ENCODE measurements at places on chromosomes 4 and X.

- no peak for DNase-seq
These were observed 11.9 kb downstream of the EDNRA start for GRCh38 chr4:147492761-147493160.

DNA sequence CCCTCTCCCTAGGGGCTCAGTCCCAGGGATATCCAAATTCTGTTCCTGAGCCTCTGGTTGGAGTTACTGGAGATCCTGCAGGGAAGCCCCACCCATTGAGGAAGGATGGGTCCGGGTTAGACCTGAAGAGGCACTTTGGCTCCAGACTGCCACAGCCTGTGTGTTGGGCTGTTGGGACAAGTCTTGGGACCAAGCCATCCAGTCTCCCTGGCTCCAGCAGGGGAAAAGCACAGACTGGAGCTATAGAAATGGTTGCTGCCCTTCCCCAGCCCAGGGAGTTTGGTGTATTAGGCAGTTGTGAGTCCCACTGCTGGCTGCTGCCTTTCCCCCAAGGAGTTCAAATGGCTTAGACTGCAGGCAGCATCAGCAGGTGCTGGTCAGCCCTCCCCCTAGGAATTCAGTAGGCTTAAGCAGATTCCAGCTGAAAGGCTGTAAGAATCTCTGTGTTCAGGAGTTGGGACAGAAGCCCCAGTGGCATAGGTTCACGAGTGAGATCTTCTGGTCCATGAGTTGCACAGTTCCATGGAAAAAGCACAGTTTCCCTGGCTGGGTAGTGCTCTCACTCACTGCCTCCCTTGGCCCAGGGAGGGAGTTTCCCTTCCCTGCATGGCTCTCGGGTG, 344.0 kb upstream of the EPHA5 start:
- DNase-seq: no peak

- DNase-seq: no peak
These were observed 84.1 kb upstream of the MAGEA4 start for GRCh38 chrX:151828439-151829080.

DNA sequence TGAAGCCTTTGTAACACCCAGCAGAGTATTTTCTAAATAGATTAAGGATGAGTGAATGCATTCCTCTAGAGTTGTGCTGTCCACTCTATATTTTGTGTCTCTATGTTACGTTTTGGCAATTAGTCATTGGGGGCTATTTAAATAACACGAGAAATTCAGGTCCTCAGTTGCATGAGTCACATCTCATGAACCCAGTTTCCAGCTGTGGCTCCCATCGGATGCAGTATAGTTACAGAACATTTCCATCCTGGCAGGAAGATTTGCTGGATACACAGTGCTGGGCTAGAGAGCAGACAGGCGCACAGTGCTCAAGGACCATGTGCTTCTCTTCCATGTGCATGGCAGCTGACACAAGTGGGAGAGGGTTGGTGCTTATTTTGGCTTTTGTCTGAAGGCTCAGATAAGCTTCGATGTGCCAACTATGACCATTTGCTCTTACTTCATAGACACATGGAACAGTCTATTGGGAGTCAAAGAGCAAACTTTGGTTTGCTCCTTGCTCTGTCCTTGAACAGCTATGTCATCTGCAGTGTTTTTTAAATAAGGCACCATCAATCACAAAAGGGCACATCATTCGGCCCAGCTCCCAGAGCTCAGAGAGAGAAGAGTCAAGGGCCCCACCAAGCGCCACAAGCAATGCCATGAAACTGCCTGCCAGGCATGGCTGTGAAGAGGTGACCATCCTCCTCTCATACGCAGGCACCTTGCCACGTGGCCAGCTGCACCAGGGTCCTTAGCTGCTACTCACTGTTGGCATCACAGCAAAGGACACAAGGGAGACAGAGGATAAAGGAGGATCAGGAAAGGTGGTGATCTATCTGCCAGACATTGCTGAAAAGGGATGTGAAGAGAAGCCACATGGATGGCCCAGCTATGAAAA, 8.1 kb upstream of the STS start:
- DNase-seq: no peak

- DNase-seq: no peak
These were observed 509.7 kb downstream of the SMARCA1 start for GRCh38 chrX:129013574-129013973.

- DNase-seq: no peak
These were observed 31.4 kb upstream of the SETD7 start for GRCh38 chr4:139587446-139587845.

- DNase-seq: no peak
These were observed 94.2 kb downstream of the GPAT3 start for GRCh38 chr4:83629945-83630721.

DNA sequence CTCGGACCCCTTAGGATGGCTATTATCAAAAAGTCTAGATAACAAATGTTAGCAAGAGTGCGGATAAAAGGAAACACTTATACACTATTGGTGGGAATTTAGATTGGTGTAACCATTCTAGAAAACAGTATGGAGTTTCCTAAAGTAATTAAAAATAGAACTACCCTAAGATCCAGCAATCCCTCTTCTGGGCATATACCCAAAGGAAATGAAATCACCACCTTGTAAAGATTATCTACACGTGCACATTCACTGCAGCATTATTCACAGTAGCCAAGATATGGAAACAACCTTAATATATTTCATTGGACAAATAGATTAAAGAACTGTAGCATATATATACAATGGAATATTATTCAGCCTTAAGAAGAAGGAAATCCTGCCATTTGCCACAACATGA, 462.4 kb downstream of the IQCM start:
- DNase-seq: no peak

GRCh38 chr4:176287546-176287945, 18.5 kb upstream of the ASB5 start:
- DNase-seq: no peak

DNA sequence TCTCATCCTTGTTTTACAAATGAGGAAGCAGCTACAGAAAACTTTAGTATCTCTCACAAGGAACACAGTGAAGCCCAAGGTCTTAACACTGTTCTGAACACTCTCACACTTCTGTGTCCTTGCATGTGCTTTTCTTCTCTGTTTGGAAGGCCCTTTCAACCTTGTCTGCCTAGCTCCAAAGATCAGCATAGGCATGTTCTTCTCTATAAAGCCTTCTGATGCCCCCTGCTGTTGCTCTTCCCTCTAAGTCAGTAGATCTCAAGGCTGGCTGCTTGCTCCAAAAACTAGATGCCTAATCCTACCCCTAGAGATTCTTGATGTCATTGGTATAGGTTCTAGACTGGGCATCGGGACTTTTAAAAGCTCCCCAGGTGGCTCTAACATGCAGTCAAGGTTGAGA, 5.9 kb downstream of the APOO start:
- DNase-seq: peak; percentile 56

DNA sequence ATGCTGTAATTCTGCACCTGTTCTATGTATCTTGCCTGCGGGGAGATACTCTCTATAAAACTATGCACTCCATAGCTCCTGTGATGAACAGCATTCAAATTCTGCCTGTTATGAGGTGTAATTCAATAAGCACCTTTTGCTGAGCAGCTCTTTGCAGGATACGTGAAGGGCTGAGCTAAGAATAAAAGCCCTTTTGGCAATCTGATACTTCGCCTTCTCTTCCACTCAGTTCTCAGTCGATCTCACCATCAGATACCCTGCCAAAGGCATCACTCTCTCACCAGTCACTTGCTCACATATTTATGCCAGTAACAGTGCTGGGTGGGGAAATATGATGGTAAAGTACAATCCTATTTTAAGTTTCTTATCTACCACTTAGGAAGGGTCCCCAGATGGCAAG, 67.2 kb downstream of the RPS3A start:
- DNase-seq: no peak

DNA sequence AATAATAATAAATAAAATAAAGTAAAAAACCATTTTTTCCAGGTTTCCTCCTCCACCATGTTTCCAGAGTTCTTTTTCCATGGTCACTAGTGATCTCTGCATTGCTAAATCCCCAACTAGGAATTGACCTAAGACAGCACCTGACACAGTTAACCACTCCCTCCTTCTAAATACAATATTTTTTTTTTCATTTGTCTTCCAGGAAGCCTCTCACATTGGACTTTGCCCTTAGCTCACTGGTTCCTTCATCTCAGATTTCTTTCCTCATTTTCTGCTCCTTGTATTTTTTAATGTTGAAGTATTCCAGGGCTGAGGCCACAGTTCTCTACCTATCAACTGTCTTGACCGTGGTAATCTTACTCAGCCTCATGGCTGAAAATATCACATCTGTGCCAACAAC, 187.3 kb upstream of the FAM241A start:
- DNase-seq: no peak

Measured in stimulated activated effector memory CD8-positive, alpha-beta T cell treated with anti-CD3 and anti-CD28 coated beads, Interleukin-12 subunit alpha, Interleukin-12 subunit beta, amount 100 ng/mL, for 72 hours (primary cell).